ENCODE measurements at places on chromosomes 6 and 20.
A peak's percentile ranks its signal among the peaks of the same experiment; 100 is the strongest.

DNA sequence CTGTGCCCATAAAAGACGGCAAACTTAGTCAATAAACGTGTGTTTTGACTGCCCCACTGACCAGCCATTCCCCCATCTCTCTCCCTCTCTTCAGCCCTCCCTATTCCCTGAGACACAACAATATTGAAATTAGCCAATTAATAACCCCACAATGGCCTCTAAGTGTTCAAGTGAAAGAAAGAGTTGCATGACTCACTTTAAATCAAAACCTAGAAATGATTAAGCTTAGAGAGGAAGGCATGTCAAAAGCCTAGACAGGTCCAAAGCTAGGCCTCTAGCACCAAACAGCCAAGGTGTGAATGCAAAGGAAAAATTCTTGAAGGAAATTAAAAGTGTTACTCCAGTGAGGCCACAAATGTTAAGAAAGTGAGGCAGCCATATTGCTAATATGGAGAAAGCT is 261.6 kb upstream of the TBX18 start:
- no peak for DNase-seq

GRCh38 chr20:18916886-18917750 is 103.5 kb downstream of the SCP2D1 start:
- no peak for DNase-seq

GRCh38 chr6:167566711-167567141 is 241.8 kb downstream of the TTLL2 start:
- DNase-seq, result no peak

DNA sequence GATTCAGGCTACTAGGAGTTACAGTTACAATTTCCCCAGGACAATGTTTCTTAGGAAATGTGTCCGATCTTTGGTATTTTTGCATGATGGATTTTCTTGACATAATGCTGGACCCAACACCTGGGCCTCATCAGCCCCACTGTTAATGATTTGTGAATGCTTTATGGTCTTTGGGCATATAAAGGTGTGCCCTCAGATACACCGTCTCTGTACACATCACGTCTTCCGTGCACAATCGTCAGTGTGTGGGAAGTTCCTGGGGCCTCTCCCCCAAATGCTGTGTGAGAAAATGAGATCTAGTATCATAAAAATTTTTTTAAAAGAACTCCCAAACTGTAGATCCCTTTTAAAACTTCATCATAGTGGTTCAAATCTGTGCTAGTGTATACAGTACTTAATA is 373.2 kb upstream of the ID4 start:
- DNase-seq, result no peak

GRCh38 chr6:104357928-104358327 is 501.8 kb downstream of the HACE1 start:
- no peak for DNase-seq

- DNase-seq, result peak; percentile 41
Observed at GRCh38 chr20:18443886-18444285, 22.9 kb downstream of the DZANK1 start.

DNA sequence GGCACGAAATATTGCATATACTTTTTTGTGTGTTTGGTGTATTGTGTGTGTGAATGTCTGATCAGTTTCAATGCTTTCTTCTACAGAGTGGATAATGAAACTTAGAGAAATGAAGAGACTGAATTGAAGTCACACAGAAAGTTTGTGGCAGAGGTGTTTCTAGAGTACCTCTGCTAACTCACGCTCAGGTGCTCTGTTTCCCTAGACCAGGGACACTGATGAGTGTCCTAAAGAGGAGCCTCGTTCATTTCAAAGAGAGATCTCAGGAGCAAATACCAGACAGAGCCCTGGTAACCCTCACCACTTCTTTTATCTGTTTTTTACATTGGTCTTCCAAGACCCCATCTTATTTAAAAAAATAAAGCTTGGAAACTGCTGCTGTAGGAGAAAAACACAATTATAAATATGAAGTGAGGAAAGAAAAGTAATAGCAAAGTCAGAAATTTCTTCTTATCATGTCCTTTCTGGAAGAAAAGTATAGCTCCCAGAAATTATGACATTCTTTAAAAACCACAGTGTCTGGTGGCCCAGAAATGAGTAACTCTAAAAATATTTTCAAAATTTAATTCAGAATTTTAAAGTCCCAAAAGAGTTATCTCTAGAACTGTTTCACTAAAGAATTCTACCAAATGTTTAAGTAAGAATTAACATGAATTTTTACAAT is 720.6 kb downstream of the RFPL4B start:
- peak; percentile 76 for DNase-seq

- no peak for DNase-seq
Observed at GRCh38 chr6:29504961-29505360, 17.2 kb upstream of the MAS1L start.

DNA sequence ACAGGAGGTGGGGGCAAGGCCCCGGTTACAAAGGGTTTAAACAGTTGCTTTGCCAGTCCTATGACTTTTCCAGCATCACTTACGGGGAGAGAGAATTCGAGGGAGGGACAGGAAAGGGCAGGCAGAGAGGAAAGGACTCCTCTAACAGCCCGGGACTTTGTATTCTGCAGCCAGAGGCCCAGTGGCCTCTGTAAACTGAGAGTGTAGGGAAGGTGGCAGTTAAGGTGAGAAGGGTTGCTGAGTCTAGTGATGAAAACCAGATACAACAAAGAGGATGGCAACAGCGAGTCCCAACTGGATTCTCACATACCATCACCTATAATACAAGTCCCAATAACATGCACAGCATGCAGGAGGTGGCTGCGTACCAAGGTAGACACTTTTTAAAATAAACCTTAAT is 13.5 kb downstream of the PLAGL2 start:
- DNase-seq, result no peak

GRCh38 chr6:154709621-154710020 is 23.6 kb upstream of the SCAF8 start:
- DNase-seq, result no peak

GRCh38 chr6:169725125-169726048 is 1.1 kb upstream of the PHF10 start:
- DNase-seq, result peak; percentile 31

GRCh38 chr20:7843613-7844012 is 96.6 kb downstream of the HAO1 start:
- DNase-seq, result peak; percentile 18

DNA sequence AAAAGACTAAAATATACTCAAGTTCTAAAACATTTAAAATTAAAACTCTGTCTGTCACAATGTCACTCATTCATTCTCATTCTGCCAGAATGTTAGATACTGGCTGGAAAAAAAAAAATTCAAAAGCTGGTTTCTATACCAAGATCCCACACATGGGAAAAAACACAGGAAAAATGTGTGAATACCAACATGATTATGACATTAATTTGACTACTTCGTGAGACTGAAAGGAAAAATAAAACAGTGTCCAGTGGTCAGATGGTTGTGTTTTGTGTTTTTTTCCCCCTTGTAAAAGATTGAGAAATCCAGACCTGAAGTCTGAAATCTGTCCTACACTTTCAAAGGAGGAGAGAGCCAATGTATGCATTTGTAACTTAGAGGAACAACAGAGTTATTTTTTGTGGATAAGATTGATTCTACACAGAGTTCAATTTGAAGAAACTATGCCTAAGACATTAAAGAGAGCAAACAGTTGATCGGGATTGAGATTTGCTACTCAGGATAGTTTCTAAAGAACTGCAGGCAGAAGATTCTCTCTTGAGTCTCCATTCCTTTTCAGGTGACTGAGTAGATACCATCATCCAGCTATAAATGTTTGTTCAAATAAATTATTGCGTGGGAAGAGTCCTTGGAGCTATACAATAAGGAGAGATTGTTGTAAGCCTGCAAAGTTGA is 39.2 kb upstream of the TXLNB start:
- DNase-seq, result peak; percentile 10

DNA sequence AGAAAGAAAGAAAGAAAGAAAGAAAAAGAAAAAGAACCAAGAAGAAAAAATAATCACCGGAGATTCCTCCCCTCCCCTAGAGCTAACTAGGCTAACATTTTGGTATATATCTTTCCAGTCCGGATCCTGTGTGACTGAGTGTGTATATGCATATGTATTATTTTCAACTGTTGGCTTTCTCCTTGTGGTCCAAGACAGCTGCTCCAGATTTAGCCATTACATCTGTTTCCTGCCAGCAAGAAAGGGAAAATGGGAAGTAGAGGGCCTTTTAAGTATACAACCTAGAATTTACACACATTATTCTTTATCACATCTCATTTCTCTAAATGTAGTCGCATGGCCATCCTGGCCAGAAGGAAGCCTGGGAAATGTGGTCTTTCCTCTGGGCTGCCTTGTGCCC is 15.2 kb downstream of the SLC52A3 start:
- DNase-seq, result no peak

- DNase-seq, result no peak
Observed at GRCh38 chr6:123598011-123598410, 38.7 kb downstream of the TRDN start.

DNA sequence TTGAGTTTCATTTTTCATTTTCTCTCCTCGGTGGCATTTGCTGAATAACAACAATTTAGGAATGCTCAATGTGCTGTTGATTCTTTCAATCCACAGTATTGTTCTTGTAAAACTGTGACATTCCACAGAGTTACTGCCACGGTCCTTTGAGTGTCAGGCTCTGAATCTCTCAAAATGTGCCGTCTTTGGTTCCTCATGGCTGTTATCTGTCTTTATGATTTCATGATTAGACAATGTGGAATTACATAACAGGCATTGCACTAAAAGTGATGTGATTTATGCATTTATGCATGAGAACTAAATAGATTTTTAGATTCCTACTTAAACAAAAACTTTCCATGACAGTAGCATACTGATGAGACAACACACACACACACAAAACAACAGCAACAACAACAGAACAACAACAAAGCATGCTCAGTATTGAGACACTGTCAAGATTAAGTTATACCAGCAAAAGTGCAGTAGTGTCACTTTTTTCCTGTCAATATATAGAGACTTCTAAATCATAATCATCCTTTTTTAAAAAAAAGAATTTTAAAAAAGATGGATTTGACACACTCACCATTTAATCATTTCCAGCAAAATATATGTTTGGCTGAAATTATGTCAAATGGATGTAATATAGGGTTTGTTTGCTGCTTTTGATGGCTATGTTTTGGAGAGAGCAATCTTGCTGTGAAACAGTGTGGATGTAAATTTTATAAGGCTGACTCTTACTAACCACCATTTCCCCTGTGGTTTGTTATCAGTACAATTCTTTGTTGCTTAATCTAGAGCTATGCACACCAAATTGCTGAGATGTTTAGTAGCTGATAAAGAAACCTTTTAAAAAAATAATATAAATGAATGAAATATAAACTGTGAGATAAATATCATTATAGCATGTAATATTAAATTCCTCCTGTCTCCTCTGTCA is 88.1 kb downstream of the SNAP25 start:
- peak; percentile 89 for DNase-seq

DNA sequence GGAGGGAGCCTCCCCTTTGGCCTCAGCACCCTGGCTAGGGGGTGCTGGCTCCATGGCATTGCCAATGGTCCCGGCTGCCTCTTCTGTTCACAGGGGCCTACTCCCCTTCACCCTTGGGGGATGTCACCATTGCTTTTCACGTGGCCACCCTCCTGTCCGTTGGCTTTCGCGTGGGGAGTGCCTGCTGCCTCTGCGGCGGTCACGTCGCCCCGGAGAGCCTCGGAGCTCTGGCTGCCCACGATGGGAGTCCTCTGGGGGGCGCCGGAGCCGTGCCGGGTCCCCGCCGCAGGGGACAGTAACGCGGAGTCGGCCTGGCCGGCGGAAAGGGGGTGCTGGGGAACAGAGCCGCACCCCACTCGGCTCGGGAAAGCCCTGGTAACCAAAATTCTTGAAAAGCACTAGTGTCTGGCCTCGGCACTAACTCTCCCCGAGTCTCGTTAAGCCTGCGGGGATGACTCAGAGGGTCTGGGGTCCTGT is 661 bp upstream of the HEBP2 start:
- DNase-seq, result peak; percentile 24

- no peak for DNase-seq
Observed at GRCh38 chr6:140917911-140918310, 1214.8 kb upstream of the GJE1 start.

- DNase-seq, result peak; percentile 51
Observed at GRCh38 chr6:148559848-148560433, 186.9 kb upstream of the UST start.

DNA sequence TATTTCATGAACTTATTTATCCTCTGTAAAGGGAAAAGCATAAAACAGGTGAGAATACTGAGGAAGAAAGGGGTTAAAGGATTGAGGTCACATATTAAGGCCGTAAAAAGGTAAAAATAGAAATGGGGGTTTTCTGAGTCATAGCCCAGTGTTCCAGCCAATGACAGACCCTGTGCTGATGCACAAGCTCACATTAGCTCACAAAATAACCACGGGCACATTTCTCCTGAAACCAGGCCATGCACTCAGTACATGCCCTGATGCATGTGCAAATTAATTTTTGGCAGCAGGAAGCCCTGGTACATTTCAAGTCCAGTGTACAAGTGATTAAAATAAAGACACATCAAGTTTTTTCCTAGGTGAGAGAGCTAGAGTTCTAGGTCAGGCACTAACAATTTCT is 194.4 kb downstream of the TMEM200A start:
- DNase-seq, result peak; percentile 33

DNA sequence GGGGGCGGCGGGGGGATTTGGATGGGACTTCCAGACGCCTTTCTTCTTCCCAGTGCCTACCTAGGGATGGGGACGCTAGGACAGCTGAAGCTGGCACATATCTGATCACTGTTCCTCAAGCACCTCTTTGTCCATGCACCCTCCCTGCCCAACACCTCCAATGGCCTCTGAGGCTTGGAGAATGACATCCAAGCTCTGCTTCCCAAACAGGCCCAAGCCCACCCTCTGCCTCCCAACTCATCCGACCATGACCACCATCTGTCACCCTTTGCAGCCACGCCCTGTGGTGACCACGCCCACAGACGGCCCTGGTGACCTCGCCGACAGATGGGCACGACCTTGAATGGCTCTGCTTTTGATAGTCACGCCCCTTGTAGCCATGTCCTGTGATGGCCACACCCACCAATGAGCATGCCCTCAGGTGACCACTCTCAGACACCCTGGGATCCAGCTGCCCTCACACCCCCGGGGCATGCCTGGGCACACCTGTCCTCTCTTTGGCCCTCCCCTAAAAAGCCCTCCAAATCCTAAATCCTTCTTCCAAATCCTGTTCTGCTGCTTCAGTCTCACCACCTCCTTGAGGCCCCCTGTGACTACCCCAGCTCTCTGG is 51.0 kb downstream of the SSR1 start:
- DNase-seq, result no peak

DNA sequence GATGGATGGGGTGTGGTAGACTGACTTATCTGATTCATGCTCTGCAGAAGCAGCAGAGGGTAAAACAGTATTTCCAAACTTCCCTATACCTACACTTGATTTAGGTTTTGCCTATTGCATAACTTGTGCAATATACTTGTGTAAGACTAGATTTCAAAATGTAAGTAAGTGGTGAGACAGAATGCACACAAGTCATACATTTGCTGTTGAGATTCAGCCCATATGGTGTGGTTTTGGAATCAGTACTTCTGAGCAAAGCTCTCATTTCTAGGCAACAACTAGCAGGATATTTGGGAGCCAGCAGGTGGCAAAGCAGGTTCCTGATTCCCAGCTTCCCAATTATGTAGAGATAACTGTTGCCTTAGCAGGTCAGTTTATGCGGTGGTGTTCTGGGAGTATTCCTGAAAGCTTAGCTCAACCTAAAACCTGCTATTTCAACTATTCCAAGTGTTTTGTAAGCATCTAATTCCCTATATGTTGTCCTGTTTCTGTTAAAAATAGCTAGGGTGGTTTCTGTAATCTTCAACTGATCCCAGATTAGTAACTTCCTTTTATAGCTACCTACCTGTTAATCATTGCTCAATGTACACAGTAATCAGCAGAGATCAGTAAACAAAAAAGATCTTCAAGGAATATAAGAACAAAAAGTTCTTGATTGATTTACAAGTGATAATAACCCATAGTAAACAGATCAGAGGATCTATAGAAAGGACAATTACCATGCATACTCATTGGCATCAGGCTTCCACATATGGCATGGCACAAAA is 8.5 kb upstream of the FABP7 start:
- no peak for DNase-seq
